H4 (cell line): ENCODE measurements at places on chromosomes 1 and 21. TPM values are rescaled to one million over a fixed set of nuclear protein-coding genes. Genes with fewer than 3 reads are reported as not detected.

FHAD1 gene
- 0.17 TPM in 1 of 2 replicates, not detected in the other for total RNA-seq

SYTL1 gene
- 0.99 and 1.0 TPM in 2 replicates for total RNA-seq

CATSPERE gene
- total RNA-seq, result not detected in 2 replicates

TMCC2 gene
- total RNA-seq, result 0.74 and 2.1 TPM in 2 replicates

ATP6V1G3 gene
- total RNA-seq, result not detected in 2 replicates

GJA5 gene
- 0.15 and 0.41 TPM in 2 replicates for total RNA-seq

AK5 gene
- total RNA-seq, result 10.4 and 13.5 TPM in 2 replicates

ZNF436 gene
- 18.0 and 20.8 TPM in 2 replicates for total RNA-seq

LRRC38 gene
- total RNA-seq, result not detected in 2 replicates

SYT2 gene
- 0.35 and 0.55 TPM in 2 replicates for total RNA-seq

CYP4B1 gene
- not detected in 2 replicates for total RNA-seq

S100A7A gene
- not detected in 2 replicates for total RNA-seq

AMY1A gene
- total RNA-seq, result not detected in 2 replicates

OR6K3 gene
- not detected in 2 replicates for total RNA-seq

GRCh38 chr1:201676197-201676596 lies 137.3 kb downstream of the NAV1 start:
- DNase-seq, result peak; percentile 52

DNA sequence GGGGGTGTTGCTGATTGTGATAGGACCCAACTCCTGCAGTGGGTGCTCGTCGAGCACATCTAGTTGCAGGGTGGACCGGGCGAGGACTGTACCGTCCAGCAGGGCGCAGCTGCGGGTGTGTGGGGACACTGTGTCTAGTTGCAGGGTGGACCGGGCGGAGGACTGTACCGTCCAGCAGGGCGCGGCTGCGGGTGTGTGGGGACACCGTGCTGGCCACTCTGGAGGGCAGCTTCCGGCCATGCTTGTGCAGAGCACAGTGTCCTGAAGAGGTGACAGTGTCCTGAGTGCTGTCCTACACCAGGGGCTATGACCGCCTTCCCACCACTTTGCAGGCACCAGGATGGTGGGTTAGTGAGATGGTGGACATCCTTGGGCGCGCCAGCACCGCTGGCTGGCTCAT lies 4.6 kb upstream of the TRPM2 start:
- DNase-seq, result no peak

DNA sequence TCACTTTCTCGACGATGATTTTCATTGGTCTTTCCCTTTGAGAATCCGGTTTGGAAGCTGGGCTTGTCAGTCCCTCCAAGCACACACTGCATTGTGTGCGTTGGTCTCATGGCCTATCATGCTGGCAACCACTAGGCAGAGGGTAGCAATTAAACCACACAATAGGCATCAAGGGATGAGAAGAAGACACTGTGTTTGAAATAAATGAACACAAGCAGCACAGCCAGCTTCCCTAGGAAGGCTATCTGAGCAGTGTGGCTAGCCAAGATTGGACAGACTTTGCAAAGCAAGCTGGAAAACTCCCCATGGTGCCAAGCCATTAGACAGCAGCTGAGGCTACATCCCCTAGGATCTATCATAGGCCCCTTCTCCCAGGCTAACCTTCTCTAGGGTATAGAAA lies 288.7 kb downstream of the NUF2 start:
- DNase-seq, result no peak

DNA sequence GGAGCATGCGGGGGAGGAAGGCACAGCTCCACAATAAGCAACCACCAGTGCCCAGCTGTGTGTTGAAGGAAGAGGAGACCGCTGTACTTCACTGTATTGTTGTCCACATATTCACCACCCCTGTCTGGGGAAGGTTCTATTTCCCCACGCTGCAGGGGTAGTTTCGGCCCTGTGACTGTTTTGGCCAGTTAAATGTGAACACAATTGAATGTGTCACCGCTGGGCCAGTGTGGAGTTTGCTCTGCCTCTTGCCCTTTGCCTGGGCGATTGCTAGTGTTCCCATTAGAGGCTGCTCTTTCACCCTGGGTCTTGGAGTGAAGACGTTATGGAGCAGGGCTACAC lies 32.6 kb downstream of the UBE4B start:
- no peak for DNase-seq

- DNase-seq, result no peak
These were observed 117.6 kb downstream of the AK5 start for GRCh38 chr1:77399250-77400086.

DNA sequence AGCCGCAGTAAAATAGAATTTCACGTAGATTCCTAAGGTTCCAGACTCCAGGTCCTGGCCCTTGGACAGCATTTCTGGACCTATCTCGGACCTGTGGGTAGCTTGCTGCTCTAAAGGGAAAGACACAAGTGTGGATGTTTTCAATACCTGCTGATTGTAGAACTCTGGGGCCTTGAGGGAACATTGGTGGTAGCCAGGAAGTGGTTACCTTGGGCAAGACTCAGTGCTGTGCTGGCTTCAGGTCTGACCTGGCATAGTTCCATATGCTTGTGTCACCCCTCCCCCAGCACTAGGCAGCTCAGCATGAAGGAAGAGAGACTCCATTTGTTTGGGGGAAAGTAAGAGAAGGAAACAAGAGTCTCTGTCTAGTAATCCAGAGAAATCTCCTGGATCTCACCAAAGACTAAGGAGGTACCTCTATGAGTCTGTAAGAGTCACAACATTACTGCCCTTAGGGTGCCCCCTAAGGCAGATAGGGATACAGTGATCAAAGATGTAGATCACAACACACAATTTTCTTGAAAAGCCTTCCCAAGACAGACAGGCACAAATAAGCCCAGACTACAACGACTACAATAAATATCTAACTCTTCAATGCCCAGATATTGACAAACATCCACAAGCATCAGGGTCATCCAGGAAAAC lies 398.8 kb downstream of the TGFB2 start:
- peak; percentile 16 for DNase-seq

GRCh38 chr1:44501047-44501890 lies 96.2 kb downstream of the RNF220 start:
- no peak for DNase-seq

DNA sequence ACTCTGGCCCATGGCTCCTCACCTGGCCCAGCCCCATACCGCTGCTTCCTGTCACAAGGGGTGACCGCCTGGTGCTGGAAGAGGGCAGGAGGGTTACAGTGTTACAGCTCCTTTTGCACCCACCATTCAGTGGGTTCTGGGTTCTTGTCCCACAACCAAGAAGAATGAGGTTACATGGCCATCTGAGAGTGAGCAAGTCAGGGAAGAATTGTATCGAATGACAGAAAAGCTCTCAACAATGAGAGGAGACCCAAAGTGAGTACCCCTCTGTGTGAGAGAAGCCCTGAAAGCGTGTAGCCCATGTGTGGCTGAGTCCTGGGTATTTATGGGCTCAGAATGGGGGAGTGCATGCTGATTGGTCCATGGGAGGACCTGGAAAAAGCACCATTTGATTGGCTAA lies 888.5 kb downstream of the ADGRL2 start:
- DNase-seq, result no peak

- DNase-seq, result no peak
These were observed 107.5 kb upstream of the CLDN14 start for GRCh38 chr21:36587388-36587787.

GRCh38 chr1:40930174-40930964 lies 49.1 kb upstream of the CTPS1 start:
- no peak for DNase-seq

DNA sequence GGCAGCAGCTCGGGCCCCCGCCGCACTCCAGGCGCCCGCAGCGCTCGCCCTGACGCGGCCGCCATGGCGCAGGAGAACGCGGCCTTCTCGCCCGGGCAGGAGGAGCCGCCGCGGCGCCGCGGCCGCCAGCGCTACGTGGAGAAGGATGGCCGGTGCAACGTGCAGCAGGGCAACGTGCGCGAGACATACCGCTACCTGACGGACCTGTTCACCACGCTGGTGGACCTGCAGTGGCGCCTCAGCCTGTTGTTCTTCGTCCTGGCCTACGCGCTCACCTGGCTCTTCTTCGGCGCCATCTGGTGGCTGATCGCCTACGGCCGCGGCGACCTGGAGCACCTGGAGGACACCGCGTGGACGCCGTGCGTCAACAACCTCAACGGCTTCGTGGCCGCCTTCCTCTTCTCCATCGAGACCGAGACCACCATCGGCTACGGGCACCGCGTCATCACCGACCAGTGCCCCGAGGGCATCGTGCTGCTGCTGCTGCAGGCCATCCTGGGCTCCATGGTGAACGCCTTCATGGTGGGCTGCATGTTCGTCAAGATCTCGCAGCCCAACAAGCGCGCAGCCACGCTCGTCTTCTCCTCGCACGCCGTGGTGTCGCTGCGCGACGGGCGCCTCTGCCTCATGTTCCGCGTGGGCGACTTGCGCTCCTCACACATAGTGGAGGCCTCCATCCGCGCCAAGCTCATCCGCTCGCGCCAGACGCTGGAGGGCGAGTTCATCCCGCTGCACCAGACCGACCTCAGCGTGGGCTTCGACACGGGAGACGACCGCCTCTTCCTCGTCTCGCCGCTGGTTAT lies 2.8 kb downstream of the KCNJ9 start:
- no peak for DNase-seq

- DNase-seq, result no peak
These were observed 78.9 kb upstream of the SLC45A1 start for GRCh38 chr1:8239039-8239305.

GRCh38 chr1:15222653-15223303 lies 24.2 kb upstream of the FHAD1 start:
- no peak for DNase-seq

- no peak for DNase-seq
These were observed 2.0 kb upstream of the RABGAP1L start for GRCh38 chr1:174157157-174157806.

GRCh38 chr1:117656202-117656641 lies 50.4 kb downstream of the TENT5C start:
- DNase-seq, result no peak
